ENCODE measurements at places on chromosomes 1 and 21.

GRCh38 chr1:227888404-227889046, 59.2 kb downstream of the WNT9A start:
- peak; percentile 4 for DNase-seq

GRCh38 chr1:195733826-195734225, 874.4 kb downstream of the KCNT2 start:
- no peak for DNase-seq

- no peak for DNase-seq
Measured at GRCh38 chr21:29616209-29616751, 317.6 kb downstream of the BACH1 start.

DNA sequence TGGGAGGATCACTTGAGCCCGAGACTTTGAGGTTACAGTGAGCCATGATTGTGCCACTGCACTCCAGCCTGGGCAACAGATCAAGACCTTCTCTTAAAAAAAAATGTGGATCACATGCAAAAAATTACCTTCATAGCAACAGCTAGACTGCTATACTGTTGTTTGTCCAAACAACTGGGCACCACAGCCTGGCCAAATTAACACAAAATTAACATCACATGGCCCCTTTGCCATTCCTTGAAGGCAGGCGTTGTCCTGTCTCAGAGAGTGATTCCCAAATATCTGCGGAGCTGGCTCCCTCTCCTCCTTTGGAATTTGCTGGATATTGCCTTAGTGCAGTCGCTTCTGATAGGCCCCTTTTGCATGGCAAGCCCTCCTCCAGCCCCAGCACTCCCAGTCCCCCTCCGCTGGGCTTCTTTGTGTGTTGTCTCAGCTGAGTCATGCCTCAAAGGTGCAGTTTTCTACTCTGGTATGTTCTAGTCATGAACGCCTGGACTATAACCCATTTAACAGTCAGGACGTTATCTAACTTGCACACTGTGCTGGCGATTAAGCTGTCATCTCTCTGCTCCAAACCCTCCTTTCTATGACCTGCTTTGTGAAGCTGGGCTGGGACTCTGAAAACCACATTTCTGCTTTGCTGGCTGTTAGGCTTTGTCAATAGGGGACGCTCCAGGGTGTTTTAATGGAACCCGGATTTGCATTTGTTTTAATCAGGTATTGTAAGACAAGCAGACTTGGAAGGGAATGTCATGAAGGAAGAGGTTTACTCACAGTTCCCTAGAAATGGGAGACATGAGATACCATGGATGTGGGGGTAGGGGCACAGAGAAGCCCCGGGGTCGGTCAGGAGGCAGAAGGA, 20.1 kb upstream of the HPCAL4 start:
- DNase-seq, result no peak

GRCh38 chr1:245428681-245429080, 273.9 kb downstream of the KIF26B start:
- DNase-seq, result no peak

- DNase-seq, result no peak
Measured at GRCh38 chr1:224223819-224224714, 41.0 kb downstream of the DEGS1 start.

DNA sequence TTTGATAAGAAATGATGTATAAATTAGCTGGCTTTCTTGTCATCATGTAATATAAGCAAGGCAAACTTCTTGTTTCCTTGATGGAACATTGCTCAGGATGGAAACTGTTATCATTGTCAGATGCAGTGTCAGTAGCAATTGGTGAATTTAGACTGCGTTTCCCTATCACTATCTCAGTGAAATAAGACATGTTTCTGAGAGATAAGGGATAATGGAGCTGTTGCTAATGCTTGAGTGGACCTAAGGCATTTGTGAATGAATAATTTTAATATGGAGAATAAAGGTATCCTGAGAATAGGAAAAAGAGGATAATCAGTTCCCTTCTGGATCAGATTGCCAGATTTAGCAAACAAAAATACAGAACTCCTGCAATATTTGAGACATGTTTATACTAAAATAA, 160.9 kb downstream of the HLX start:
- no peak for DNase-seq

- DNase-seq, result no peak
Measured at GRCh38 chr1:21614419-21615115, 54.6 kb downstream of the RAP1GAP start.

DNA sequence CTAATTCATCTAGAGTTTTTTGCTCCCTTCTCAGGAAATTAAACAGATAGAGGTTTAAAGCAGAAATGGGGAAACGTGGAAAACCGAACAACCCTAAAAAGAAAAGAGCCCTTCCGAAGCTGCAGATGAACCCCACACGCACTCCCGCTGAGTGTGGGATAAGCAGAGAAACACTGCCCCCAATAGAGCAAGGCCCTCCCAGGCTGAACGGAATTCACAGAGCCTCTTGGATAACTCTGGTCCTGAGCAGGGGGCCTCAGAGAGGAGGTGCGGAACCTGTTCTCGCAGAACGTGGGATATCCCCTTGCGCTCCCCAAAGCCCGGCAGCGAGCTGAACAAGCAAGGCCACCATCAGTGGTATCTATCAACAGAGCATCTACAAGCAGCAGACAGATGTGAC, 44.9 kb downstream of the SSBP3 start:
- DNase-seq, result no peak

GRCh38 chr1:219587801-219588561, 24.9 kb downstream of the ZC3H11B start:
- DNase-seq, result no peak

GRCh38 chr1:24557711-24558131, 1.8 kb downstream of the NCMAP start:
- DNase-seq, result no peak

- DNase-seq, result peak; percentile 45
Measured at GRCh38 chr21:41321211-41321907, 4.8 kb downstream of the FAM3B start.

- no peak for DNase-seq
Measured at GRCh38 chr1:230399321-230400006, 26.7 kb downstream of the PGBD5 start.

DNA sequence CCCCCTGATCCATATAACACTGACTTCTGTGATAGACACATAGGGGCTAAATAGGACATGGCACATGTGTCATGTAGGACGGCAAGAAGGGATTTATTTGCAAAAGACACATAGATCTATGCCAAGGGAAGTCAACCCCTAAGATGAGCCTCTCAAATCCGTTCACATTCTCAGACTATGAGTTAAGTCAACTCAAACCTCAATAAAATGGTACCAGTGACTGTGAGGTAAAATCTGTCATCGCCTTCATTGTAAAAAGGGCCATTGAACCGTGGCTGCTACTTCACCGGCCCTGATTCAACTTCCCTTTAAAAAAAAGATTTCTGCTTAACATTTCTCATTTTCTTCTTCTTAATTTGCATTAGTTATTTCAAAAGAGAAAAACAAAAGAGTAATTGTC, 144.0 kb downstream of the ZNF281 start:
- DNase-seq, result no peak

GRCh38 chr1:30325999-30326398, 397.4 kb downstream of the MATN1 start:
- DNase-seq, result no peak

DNA sequence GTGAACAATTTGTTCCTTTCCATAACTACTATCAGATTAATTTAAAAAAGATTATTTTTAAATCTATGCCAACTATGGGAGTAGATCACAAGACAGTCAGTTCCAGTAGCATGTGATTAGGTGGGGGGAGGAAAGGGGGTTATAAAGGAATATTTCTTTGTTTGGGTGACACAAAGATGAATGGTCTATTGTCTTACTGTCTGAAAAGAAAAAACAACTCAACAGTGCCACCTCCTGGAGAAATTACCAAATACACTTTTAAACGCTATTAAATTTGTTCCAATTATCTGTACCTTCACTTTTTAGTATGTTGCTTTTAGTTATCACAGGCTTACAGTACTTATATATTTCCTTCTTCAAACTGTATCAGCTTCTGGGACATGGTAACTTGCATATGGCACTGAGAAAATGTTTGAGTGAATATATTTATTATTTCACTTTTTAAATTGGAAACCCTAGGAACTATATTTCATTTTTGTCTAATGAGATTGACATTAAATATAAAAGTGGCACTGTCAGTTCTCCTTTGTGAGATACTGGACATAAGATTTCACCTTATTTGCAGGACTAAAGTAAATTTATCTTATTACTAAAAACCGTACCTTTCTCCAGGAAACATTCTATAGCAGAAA, 1.7 kb upstream of the SORT1 start:
- DNase-seq, result peak; percentile 14

- DNase-seq, result no peak
Measured at GRCh38 chr1:101105877-101106276, 80.3 kb upstream of the DPH5 start.

Measured in CD4-positive, alpha-beta T cell treated with Interleukin-17A for 4 hours (primary cell).